Activated naive CD4-positive, alpha-beta T cell (primary cell): ENCODE measurements at places on chromosomes 7 and 10.

DNA sequence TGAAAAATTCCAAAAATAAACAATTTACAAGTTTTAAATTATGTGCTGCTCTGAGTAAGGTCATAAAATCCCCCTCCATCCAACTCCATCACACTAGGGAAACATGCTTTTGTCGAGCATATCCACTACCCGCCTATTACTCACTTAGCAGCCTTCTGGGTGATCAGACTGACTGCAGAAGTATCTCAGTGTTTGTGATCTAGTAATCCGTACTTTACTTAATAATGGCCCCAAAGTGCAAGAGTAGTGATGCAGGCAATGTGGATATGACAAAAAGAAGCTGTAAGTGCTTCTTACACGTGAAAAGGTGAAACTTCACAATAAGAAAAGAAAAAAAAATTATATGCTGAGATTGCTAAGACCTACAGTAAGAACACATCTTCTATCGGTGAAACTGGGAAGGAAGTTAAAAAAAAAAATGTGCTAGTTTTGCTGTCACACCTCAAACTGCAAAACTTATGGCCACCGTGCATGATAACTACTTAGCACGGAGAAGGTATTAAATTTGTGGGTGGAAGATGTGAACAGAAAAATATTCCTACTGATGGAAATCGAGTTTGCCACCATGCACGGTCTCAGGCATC lies 43.2 kb downstream of the SEMA3C start:
- DNase-seq, result no peak

GRCh38 chr10:62442894-62443669 lies 68.9 kb downstream of the ZNF365 start:
- no peak for DNase-seq

- DNase-seq, result no peak
Observed at GRCh38 chr7:30278376-30278775, 6.0 kb upstream of the ZNRF2 start.

GRCh38 chr10:76297780-76298281 lies 866.4 kb downstream of the LRMDA start:
- no peak for DNase-seq

- no peak for DNase-seq
Observed at GRCh38 chr10:88090568-88091214, 227.3 kb downstream of the PTEN start.

DNA sequence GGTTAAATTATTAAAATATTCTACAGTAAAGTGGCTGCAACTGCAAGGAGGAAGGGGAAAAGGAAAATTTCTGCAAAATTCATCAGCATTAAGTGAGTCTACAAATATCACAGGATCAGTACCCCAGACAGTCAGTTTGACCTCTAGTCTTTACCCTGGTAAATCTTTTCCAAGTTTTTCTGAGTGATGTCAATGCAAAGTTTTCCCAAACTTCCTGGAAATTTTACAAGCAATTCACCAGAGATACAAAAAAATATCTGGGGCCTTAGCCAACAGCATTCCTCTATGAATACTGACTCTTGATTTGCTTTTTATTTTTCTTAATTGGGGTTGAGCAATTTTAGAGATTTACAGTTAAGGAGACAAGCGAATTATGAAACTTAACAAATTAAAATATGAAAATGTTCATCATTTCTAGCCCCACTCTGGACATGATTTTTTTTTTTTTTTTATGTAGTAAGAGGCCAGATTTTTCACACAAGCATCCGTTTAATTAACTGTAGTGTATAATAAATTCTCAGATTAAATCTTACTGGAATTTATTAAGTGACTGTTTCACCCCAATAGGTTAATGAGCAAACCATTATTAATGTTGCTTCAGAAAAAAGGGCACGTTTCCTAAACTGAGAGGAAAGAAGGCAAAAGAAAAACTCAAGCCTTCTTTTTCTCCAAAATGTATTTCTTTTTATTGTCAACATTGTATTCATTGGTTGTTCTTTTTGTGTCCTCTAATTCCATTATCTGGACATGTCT lies 539.5 kb upstream of the FZD8 start:
- DNase-seq, result no peak

- DNase-seq, result no peak
Observed at GRCh38 chr10:21728618-21729017, 194.6 kb downstream of the MLLT10 start.

GRCh38 chr7:110432061-110432553 lies 658.8 kb upstream of the LRRN3 start:
- DNase-seq, result no peak

- DNase-seq, result no peak
Observed at GRCh38 chr7:25359471-25360059, 131.3 kb upstream of the NPVF start.

GRCh38 chr7:151384352-151384697 lies 25.5 kb downstream of the WDR86 start:
- no peak for DNase-seq

DNA sequence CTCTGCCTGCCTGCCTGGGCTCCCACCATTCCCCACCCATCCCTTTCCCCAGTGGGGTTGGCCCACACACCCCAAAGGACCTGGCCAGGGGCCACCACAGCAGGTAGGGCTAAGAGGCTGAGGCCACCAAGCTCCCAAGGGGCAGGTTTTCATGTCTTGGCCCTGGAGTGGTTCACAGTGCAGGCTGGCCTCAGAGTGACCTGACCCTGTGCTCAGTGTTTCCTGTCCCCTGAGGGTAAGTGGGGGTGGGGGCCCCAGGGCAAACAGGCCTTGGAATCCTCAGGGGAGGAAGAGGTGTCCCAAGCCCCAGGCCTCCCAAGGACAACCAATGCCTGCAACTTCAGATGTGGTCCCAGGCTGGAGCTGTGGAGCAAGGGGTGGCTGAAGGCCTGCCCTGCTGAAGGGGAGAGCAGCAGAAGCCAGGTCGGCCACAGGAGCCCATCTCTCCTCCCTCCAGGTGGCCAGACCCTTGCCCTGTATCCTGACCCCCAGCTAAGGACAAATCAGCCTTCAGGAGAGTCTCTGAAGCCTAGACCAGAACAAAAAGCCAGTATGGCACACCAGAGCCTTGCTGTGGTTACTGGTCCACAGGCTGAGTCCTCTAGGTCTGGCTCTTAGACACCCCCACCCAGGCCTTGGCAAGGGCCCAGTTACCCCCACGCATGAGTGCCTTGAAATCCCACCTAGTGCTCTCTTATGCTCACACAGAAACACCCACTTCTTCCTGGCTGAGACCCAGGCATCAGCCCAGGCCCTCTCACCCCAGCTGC lies 27.6 kb downstream of the POLL start:
- DNase-seq, result no peak

GRCh38 chr7:2843711-2844152 lies 376 bp downstream of the GNA12 start:
- DNase-seq, result no peak

DNA sequence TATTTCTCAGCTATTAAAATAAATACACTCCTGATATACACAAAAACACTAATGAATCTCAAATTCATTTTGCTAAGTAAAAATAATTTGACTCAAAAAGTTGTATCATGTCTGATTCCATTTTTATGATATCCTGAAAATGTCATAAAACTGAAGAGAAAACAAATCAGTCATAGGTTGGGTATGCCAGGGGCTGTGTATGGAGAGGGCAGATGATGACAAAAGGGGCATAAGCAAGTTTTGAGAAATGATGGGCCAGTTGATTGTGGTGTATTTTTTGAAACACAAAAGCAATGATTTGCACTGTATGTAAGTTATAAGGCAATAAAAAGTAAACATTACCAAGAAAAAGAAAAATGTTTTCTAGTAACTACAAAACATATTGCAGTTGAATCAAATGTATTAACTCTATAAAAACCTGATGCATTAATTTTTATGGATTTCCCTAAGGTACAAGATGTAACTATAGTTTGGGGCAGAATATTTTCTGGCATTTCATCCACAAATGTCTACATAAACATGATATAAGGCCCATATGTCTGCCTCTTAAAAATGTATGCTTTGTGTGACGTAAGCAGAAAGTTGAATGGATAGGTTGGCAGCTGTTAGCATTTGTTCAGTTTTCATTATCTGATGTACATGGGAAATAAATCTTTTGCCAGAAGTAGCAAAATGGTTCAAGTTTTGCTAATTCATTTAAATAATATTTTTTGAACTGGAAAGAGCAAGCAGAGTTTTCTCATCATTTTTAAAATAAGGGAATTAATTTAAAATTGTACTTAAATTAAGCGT lies 35.1 kb upstream of the ING3 start:
- no peak for DNase-seq

DNA sequence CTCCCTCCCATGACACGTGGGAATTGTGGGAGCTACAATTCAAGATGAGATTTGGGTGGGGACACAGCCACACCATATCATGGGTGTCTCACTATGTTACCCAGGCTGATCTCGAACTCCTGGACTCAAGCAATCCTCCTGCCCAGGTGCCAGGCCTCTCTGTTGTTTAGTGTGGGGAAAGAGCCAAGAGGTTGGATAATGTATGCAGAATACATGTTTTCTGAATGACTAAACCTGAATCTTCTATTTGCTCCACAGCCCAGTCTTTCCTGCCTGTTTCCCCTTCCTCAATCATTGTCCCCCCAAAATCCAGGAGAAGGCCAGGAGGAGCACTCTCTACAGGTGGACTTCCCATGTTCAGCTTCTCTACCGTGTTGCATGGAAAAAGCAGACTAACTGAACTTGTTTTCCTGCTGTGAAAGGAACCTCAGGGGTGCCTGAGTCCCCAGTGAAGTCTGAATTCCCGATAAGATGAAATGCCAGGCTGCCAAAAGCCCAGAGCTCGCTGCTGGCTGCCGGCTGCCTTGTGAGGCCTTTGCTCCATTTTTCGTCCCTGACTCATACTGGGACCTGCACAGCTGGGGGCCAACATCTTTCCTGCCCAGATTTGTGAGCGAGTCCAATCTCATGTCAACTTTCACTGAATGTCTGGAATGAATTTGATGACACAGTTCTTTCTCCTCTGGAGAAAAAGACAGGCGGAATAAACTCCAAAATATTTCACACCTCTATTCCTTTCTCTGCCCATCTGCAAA lies 588.0 kb downstream of the CALN1 start:
- DNase-seq, result no peak

GRCh38 chr7:130273081-130273932 lies 6.6 kb downstream of the CPA2 start:
- no peak for DNase-seq

DNA sequence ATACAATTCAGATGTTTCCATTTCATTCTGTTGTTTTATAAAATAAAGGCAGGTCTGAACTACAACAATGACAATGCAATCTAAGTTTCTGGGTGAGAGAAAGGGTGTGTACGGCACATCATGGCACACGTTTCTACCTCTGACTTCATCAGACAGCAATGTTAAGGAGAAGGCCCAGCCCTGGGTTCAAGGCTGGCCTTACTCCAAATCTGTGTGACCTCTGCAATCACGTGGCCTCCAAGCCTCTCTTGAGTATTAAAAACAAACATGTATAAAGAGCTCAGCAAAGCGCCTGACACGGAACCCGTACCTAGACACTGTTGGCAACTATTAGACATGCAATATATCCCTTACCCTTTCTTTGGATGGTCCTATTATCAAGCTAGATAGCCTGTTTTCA lies 114.1 kb downstream of the LARP4B start:
- DNase-seq, result no peak

- DNase-seq, result no peak
Observed at GRCh38 chr10:45091968-45092367, 91.2 kb downstream of the ZNF22 start.

- DNase-seq, result no peak
Observed at GRCh38 chr10:70557876-70558275, 44.7 kb downstream of the PRF1 start.

DNA sequence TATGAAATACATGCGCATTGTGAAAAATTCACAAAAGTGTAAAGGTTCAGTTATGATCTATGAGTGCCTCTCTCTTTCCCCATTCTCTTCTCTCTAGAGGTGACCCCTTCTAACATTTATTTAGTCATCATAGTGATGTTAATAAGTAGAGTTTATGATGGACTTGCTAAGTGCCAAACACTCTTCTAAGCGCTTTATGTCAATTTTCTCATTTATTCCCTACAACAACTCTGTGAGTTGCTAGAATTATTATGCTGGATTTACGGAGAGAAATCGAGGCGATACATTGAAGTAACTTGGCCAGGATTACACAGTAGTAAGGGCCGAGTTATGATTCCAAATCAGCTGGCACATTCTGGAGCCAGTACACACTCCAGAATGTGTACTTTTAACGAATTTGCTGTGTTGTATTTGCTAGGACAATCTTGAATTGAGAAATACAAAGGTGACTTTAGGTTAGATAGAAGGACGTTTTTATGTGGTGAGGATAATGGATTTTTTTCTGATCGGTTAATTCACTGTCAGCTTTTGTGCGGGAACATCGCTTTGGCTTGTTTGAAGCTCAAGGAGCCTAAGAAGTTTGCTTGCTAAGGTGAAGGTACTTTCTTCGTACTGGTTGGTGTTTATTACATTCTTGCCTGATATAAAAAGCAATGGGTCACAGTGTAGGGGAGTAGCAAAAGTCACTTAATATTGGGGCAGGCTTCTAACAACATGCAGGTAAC lies 1.4 kb downstream of the ATRNL1 start:
- no peak for DNase-seq

DNA sequence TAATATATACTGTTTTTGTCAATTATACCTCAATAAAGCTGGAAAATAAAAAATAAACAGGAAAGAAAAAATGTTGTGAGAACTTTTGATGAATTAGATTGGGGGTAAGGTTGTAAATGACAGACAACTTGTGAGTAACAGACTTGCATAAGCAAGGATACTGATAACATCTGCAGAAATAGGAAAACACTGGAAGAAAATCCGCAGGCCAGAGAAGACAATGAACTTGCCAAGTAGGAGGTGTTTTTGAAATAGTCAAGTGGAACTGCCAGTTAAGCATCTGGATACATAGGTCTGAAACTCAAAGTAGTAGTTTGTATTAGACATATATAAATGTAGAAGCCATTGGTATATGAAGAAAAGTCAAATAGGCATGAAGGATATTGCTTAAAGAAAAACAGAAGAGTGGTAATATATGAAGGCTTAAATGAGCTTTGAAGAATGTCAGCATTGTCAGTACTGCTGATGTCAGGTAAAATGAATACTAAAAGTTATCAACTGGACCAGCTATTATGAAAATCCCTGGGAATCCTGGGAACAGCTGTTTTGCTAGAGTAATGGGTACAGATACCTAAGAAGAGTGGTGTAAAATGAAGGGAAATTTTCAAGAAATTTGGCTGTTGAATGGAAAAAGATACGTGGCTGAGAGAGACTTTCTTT lies 58.7 kb downstream of the DNAJC1 start:
- DNase-seq, result no peak

DNA sequence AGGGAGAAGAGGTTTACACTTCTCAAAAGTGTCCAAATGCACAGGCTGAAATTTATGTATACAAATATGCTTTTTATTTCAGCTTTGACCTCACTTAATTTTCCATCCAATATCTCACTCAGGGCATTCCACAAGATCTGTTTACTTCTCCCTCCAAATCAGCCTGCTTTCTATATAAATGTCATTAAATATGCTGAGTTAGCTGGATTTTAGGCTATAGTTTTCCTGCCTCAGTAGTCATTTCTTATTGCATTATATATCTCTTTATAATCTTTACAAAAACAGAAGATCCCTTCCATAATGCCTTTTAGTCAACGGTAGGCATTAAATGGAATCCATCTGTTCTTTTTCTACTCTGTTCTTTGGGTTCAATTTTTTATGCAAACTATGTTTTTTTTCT lies 71.7 kb upstream of the KCND2 start:
- no peak for DNase-seq
